Stimulated activated CD8-positive, alpha-beta memory T cell treated with anti-CD3 and anti-CD28 coated beads, Interleukin-2, amount 100 ng/mL, for 48 hours (primary cell): ENCODE measurements at places on chromosomes 4 and X.

DNA sequence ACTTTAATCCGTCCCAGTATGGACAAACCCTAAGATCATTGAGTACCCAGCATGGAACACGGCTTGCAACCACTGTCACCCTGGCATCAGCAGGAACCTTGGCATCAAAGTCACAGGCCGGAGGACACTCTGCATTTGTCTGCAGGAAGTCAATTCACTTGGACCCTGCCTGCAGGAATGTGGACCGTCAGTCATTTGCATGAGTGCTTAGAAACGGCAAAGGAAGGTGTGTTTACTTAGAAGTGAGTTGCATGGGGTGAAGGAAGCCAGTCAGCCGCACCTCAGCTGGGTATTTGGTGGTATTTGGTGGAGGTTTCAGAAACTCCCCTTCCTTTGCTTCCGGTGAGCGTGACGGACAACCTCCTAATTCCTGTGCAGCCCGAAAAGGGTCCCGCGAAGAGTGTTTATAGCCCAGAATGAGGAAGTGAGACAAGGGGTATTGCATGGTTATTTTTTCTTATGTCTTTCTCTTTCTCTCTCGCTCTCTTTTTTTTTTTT lies 15.5 kb downstream of the P2RY8 start:
- DNase-seq, result peak; percentile 27

DNA sequence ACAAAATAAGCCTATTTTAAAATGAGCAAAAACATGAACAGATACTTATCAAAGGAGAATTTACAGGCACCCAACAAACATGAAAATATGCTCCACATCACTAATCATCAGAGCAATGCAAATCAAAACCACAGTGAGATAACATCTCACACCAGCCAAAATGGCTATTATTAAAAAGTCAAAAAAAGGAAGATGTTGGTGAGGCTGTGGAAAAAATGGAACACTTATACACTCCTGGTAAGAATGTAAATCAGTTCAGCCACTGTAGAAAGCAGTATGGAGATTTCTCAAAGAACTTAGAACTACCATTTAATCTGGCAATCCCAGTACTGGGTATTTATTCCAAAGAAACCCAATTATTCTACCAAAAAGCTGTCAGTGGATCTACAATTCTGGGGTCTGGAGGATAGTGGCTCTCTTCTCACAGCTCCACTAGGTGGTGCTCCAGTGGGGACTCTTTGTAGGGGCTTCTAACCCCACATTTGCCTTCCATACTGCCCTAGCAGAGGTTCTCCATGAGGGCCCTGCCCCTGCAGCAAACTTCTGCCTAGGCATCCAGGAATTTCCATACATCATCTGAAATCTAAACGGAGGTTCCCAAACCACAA lies 9.1 kb upstream of the ZNF732 start:
- no peak for DNase-seq

GRCh38 chr4:111510535-111510934 lies 634.7 kb upstream of the FAM241A start:
- no peak for DNase-seq

- DNase-seq, result no peak
Observed at GRCh38 chrX:38817004-38817703, 15.9 kb downstream of the MID1IP1 start.

GRCh38 chrX:129781134-129781672 lies 1.5 kb downstream of the SASH3 start:
- peak; percentile 70 for DNase-seq

- no peak for DNase-seq
Observed at GRCh38 chr4:74328501-74328900, 20.2 kb downstream of the EPGN start.

- no peak for DNase-seq
Observed at GRCh38 chrX:120463241-120463640, 5.9 kb downstream of the LAMP2 start.

DNA sequence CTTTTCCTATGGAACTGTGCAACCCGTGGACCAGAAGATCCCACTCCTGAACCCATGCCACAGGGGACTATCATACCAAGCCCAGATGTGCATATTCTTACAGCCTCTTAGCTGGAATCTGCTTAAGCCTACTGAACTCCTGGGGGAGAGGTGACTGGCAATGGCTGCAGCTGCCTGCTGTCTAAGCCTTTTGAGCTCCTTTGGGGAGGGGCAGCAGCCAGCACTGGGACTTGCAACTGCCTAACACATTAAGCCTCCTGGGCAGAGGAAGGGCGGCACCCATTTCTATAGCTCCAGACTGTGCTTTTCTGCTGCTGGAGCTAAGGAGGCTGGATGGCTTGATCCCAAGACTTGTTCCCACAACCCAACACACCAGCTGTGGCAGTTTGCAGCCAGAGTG lies 117.9 kb upstream of the VEGFC start:
- DNase-seq, result no peak

DNA sequence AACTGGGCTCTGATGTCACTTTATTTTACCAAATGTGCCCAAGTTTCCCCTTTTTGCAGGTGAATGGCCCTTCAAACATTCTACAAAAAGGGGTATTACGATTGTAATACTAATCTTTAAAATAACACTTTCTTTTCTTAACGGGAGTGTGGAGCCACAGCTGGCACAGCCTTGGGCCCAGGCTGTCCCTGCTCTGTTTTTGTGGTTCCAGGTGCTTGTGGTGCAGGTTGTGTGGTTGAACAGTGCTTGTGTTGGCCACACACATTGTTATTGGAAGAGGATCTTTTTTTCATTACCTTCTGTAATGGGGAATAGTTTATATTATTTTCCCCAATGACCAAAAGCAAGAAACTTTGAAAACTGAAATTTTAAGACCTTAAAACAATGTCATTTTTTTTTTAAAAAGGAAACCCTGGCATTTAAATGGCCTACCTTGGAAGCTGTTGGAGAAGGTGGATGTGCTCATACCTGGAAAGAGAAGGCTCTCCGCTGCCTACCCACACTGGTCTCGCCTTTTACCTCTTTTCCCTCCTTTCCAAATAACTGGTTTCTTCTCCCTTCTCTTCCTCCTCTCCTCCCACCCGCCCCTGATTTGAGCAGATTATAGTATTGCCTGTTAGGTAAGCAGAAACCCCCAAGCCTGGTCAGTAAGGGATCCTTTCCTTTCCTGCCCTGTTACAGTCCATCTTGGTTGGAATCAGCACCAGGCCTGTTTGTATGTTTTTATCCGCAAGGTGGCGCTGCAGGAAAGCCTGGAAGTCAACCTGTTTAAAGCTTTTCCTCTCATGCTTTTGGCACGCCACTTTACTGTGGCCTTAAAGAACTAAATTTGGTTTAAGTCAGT lies 28.6 kb downstream of the HADH start:
- DNase-seq, result peak; percentile 54
